Activated T-cell treated with anti-CD3 and anti-CD28 coated beads, Interleukin-2, amount 50 U/mL, for 48 hours (primary cell): ENCODE measurements at places on chromosomes 5 and 9.
A peak's percentile ranks its signal among the peaks of the same experiment; 100 is the strongest.

GRCh38 chr9:114507726-114508125 is 2.5 kb upstream of the WHRN start:
- no peak for DNase-seq

GRCh38 chr5:140181002-140181483 is 6.1 kb downstream of the CYSTM1 start:
- no peak for DNase-seq

DNA sequence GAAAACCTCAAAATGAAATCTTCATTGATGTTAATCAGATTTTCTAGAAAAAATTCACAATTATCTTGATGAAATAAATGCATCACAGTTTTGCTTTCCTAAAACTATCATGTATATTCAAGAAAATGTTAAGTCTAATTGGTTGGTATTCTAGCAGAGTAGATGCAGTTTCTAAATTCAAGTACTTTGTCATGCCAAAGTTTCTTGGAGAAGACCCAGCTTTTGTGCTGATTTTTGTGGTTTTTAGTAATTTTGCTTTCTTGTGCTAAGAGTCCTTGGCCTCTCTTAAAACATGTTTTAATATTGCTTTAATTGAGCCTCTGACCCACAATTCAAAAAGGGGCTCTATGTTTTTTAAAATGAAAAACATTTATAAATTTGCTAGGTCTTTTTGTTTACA is 924.8 kb upstream of the PTPRD start:
- DNase-seq, result no peak

DNA sequence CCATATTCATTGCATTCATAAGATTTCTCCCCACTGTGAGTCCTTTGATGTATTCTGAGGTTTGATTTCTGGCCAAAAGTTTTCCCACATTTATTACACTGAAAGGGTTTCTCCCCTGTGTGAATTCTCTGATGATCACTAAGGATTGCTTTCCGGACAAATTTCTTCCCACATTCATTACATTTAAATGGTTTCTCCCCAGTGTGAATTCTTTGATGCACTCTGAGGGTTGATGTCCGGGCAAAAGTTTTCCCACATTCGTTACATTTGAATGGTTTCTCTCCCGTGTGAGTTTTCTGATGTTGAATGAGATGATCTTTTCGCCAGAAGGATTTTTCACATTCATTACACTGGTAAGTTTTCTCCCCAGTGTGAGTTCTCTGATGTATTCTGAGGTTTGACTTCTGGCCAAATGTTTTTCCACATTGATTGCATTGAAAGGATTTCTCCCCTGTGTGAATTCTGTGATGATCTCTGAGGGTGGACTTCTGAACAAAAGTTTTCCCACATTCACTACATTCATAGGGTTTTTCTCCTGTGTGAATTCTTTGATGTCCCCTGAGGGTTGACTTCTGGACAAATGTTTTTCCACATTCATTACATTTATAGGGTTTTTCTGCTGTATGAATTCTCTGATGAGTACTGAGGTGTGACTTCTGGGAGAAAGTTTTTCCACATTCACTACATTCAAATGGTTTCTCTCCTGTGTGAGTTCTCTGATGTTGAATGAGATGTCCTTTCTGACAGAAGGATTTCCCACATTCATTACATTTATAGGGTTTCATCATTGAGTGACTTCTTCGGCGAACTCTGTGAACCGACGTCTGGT is 18.8 kb downstream of the ZNF510 start:
- DNase-seq, result no peak

DNA sequence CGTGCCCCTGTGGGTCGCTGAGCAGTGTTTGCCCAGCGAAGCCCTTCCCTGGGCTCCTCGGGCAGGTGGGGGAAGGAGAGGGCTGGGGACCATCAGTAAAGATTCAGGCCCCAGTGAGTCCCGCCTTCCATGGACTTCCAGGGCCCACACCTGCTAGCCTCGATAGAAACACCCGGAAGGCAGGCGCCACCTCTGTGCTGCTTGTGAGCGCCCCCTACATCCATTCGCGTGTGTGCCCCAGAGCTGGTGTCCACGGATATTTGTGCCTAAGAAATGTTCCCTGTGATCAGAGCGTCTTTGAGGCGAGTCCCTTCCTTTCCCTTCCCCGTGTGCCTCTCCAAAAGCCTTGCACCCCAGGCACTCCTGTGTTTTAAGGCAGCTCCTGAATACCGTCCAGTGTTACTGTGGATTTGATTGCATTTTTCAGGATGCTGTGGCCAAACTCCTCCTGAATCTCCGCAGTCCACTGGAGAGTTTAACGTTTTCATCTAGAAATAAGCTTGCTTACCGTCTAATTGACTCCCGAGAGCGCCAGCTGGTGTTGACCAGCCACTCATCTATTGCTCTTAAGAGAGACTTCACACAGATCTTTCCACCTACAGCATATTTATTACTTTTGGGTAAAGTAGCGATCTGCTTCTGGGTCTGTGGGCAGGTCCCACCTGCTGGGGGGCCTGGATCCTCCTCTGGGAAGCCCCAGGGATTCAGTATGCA is 101.4 kb downstream of the COL5A1 start:
- no peak for DNase-seq

GRCh38 chr5:140342287-140342686 is 4.1 kb downstream of the HBEGF start:
- DNase-seq, result peak; percentile 54

- DNase-seq, result no peak
Measured at GRCh38 chr9:104982543-104982942, 54.6 kb upstream of the ABCA1 start.

DNA sequence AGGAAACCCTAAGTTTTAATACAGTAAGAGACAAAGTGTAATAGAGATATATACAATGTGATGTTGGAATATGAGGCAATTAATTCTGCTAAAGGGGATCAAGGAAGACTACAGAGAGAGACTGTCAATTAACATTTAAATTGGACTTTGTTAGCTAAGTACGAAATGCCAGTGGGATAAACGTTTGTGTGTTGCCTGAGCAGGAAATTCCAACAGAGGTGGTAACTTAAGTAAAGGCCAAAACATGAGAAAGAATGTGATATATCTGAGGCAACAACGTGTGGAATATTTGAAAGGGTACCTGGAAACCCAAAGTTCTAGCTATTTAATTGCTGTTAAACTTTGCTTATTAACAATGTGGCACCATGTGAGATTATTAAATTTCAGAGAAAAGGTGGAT is 1666.9 kb upstream of the WWC1 start:
- no peak for DNase-seq

- DNase-seq, result no peak
Measured at GRCh38 chr9:10562581-10563343, 50.0 kb downstream of the PTPRD start.

DNA sequence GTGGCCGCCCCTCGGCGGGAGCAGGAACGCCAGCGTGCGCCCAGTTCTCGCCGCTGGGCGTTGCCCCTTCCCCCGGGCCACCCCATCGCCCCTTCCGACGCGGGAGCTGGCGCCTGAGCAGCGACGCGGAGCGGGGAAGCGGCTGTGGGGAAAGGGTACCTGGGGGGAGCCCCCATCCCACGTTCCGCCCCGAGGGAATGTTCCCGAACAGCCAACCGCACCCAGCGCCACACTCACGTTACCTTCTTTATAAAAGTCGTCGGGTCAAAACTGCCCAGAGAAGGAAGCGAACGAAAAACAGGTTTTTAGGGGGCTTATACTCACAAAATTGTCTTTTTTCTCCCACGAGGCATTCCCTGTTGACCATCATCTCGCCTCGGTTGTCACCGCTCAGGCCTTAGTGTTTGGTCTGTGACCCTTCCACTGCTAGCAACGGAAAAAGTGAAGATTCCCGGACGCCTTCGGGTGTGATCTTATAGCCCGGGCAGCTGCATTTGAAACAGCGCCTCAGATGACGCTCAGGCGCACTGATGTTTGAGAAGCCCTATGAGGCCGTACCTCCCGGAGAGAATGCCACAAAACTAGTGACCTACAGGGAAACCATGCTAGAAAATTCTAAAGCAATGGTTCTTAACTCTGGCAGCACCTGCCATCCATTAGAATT is 475 bp upstream of the GOLM1 start:
- peak; percentile 49 for DNase-seq

DNA sequence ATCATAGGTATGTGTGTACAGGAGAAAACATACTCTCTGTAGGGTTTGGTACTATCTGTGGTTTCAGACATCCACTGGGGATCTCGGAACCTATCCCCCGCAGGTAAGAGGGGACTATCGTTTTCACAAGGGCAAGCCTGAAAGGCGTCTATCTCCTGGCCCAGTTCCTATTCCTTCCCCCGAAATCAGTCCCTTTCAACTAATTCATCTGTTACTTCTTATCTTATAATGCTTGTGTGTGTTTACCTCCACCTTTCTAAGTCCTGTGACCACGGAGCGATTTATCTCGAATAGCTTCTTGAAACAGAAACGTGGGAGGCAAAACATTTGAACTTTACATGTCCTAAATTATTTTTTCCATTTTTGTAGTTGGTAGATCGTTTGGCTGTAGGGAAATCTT is 11.4 kb downstream of the ABO start:
- no peak for DNase-seq

DNA sequence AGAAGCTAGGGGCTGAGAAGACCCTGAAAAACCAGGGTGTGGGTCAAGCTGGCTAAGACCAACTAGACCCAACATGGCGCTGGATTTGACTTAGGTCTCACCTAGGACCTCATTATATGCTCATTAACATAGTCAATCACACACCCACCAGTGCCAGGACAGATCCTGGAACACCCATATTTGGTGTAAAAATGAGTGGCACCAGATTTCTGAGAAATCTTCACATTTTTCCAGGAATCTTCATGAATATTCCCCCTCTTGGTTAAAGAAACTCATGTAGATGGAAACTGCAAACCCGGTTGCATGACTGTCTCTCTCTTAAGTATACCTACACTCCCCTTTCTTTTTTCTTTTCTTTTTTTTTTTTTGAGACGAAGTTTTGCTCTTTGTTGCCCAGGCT is 17.9 kb upstream of the RAB14 start:
- no peak for DNase-seq

- DNase-seq, result no peak
Measured at GRCh38 chr9:92266486-92266885, 27.0 kb downstream of the IARS1 start.

- no peak for DNase-seq
Measured at GRCh38 chr9:76400534-76401096, 6.4 kb upstream of the RFK start.

GRCh38 chr9:89177012-89177943 is 1.3 kb downstream of the SHC3 start:
- no peak for DNase-seq

DNA sequence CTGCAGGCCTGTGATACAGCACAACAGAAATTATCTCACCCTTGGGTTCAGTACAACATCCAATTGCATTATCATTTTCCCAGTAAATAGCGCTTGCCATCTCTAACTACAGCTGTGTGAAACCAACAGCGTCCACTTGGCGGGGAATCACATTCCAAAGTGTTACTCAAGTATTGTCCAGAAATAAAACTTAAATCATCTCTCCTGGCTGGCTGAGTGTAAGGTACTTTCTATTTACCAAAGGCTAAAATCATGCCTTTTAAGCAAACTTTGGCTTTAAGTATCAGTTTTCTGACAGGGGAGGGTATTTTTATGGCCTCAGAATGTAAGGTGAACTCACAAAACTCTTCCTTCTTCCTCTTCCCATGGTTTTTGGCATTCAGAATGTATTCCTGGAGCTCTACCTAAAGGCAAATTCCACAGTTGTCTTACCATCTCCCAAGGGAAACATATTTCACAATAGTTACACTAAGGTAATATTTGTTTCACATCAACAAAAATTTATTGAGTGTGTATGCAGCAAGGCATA is 205.6 kb upstream of the MPDZ start:
- DNase-seq, result no peak

DNA sequence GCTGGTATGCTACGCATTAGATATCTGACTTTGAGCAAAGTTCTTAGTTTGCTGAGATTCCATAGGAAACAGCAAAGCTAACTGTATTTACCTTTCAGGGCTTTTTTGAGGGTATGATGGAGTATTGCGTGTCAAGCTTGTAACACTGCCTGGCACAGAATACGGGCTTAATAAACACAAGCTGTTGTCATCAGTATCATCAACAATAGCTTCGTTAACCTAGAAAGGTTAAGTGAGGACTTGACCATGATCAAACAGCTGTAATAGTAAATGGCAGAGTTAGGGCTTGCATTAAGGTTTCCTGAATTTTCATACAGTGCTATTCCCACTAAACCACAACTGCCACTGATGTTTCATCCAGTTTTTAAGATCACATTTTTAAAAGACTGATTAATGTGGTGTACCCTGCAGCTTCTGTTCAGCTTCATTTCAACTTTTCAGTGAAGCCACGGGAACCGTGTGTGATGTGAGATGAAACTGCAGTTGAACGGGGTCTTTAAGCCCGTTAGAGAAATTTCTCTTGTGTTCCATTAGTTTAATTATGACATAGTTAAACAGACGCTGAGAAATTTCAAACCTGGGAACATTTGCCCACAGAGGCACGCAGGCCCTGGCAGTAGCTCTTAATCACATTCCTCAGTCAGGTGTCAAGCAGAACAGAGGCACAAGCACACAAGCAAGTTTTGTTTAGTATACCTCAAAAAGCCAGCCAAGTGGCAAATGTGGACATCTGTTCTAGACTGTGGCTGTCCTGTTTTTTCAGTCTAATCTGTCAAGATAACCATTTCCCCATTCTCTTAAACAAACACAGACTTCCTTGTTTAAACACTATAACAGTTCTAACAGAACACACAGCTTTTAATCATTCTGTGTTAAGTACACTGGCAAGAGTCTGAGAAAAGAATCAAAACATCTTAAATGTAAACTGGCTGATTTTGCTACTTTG is 147.1 kb downstream of the ZNF608 start:
- no peak for DNase-seq

- no peak for DNase-seq
Measured at GRCh38 chr5:177498013-177498787, 796 bp upstream of the PDLIM7 start.

DNA sequence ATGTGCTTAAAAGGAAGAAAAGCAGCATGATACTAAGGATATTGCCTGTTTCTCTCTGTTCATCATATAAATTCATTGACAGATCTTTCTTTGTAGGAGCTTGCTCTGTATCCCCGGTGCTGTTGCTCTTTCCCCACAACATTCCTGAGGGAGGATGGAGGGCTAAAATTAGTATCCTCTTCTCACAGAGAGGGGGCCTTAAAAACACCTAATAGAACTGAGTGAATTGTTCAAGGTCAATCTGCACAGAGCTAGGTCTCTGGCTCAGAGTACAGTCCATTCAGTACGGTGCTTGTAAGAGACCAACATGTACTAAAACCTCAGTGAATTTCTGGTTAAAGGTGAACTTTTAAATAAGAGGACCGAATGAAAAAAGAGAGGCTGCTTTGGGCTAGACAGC is 88.7 kb downstream of the PALM2AKAP2 start:
- DNase-seq, result no peak

DNA sequence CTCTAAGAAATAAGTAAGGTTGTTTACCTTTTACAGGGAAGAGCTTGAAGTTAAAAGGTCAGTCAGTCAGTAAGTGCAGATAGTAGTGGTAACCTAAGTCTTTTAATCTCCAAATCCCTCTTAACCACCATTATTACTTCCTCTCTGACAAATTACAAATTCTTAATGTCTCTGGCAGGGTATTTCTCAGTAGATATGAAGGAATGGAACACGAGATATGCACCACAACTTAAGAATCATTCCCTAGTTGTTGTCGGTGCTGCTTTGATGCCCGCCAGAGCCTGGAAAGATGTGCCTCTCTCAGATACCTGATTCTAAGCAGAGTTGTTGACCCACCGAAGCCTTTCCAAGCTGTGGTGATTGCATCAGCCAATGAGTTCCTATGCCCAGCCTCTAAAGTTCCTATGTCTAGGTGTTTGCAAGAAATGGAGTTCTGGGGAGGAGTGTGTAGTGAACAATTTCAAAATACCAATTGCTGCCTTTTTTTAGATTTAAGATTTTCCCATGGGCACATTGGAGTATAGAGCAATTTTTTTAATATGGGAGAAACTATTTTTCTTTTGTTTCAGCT is 78.5 kb downstream of the CD180 start:
- no peak for DNase-seq

- no peak for DNase-seq
Measured at GRCh38 chr5:109191153-109191558, 218.6 kb downstream of the PJA2 start.
